Stimulated activated CD8-positive, alpha-beta memory T cell treated with anti-CD3 and anti-CD28 coated beads, Interleukin-15, amount 100 ng/mL, for 4 hours (primary cell): ENCODE measurements at places on chromosomes 5 and 9.

GRCh38 chr9:128253991-128254346 is 21.8 kb downstream of the GOLGA2 start:
- DNase-seq = no peak

DNA sequence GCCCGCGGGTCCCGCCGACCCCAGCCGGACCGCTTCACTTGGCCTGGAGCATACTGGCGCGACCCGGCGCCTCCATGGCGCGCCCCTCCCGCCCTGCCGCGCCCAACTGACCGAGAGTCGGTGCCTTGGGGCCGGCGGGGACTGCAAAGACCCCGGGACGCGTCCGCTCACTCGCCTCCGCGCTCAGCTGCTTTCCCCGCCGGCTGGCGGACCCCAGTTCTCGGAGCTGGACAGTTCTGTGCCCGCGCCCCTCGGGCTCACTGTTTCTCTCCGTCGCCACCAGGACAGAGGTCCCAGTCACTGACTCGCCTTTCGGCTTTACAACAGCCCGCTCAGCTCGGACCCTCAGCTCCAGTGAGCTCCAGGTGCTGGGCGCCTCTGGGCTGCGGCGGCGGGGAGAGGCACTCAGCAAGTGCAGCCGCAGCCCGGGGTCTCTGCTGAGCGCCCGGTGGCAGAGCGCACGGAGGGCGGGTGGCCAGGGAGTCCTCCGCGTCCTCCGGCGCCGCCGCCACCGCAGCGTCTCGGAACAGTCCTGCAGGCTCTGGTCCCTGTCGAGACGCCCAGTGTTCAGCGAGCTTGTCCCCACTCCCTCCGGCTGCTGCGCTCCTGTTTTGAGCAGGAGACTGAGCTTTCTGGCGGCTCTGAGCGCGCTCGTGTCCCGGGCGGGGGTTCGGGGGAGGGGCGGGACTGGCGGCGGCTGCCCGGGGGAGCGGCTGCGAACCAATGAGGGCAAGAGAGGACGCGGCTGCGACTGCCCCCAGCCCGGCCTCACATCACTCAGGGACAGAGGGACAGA is at the start of gene SMIM32:
SMIM32 (minus strand) TSS at position 637 of the 796 bp plus-strand sequence. CDS start 638 bp downstream, outside the sequence.
- DNase-seq = no peak

DNA sequence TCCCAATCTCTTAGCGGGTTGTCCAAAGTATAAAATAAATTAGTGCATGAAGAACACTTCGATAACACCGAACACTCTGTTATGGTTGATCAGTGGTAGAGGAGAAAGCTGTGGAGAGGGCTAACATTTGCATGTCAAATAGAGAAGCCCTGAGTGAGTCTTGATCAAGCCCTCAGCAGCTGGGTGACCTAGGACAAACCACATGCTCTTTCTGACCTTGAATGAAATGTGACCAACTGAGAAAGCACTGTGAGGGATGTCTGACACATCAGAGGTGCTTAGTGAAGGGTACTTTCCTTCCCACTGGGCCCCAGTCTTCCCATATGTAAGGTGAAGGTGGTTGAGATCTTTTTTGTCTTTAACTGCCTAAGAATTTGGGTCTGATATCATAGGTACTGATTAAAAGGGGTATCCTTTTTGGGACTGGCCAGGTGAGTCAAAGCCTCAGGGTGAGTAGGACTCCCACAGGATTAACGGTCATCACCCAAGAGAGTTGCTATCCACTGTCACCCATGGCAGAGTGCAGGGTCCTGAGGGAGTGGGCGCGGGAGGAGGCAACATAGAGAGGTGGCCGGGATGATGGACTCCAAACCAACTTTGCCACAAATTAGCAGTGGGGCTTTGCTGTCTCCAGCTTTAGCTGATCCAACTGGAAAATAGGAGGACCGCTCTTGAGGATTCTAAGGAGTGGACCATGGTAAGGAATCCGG is 53.5 kb downstream of the KIF4B start:
- no peak for DNase-seq

GRCh38 chr9:79570448-79571308 is 1.1 kb upstream of the TLE4 start:
- no peak for DNase-seq

DNA sequence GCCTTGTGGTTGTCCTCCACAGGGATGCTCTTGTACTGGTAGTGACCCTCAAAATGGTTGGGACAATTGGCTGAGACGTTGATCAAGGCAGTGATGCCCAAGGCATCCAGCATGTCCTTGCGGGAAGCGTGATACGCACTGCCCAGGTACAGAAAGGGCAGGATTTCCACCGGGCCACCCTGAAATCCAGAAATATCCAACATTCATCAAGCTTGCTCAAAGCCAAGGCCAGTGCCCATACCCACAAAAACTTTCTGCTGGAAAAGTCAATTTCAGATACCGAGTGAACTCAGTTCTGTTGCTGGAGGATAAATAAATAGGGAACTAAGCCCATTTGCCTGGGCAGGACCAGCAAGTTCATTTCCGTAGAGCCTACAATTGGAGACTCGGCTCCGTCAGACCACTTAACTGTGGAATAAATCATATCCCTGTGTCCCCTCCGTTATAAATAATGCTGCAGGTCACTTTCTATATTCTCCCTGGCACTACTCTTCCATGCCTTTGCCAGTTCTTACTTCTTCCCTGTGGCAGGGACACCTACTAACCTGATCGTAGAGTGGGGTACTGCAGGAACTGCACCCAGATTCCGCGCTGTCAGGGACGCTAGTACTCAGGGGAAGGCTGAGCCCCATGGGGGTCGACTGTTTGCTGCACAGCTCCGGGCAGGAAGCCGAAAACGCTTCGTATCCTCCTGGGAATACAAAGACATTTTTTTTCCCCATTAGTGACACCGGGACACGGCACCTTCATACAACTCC is 1.2 kb downstream of the DUSP1 start:
- DNase-seq = no peak

- no peak for DNase-seq
Observed at GRCh38 chr5:109143031-109143430, 266.7 kb downstream of the PJA2 start.

DNA sequence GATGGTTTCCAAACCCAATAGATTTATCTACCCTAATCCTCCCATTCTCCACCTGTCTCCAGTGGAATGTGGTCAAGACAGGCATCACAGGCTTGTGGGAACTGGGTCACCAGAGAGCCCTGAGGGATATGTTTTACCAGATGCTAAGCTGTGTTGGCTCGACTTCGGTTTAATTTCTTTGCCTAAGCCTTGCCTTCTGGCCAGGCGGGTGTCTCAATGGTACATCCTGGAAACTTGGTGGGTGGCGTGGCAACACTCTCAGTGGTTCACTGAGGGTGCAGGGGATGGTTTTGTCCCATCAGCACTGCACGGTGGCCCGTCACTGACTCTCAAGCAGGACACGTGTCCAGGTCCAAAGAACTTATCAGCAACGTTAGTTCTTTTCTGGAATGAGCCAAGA is 192.2 kb downstream of the TENT4A start:
- no peak for DNase-seq

DNA sequence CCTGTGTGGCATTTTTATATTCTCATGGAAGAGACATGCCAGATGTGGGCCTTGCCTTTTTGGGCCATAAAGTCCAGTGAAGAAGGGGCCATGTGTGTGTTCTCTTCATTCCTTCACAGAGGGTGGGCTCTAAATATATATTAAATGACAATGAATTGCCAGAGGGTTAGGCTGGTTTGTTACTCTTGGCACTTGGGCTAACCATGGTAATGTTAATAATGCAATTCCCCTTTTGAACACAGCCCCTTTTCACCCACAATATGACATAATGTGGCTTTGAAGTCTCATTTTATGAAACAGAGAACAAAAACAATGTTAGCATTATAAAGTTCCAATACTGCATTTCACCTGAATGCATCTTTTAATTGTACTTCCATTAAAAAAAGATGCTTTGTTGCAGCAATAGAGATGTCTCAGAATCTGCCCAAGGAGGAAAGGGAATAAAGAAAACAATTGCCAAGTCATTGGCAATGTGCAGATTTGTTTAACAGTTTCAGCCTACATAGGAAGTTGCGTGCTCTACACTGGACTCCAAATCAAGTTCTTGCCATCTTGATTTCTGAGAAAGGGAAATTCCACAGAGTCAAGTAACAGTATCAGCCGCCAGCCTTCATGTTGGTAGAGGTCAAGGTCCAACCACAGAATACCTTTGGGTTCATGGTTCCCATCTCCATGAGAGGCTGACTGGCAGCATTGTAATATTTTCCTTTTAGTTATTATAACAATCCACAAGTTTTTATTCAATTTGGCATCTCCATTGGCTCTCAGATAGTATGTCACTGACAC is 141.9 kb downstream of the SLC12A2 start:
- no peak for DNase-seq
